ENCODE measurements at places on chromosomes 7 and 10.
A peak's percentile ranks its signal among the peaks of the same experiment; 100 is the strongest.

DNA sequence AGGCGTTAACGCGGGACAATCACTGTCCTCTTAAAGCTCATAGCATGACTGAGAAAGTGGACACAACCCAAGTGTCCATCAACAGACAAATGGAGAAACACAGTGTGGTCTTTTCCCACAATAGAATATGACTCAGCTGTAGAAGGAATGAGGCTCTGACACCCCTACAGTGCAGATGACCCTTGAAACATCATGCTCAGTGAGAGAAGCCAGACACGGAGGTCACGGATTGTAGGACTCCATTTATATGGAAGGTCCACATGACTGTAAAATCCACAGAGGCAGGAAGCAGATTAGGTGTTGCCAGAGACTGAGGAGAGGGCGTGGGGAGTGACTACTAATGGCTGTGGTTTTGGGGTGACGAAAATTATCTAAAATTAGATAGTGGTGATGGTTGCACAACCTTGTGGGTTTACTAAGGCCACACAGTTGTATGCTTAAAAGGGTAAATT is 6.1 kb upstream of the NCAPG2 start:
- no peak for DNase-seq

- DNase-seq: no peak
Measured at GRCh38 chr7:129665013-129665401, 53.5 kb downstream of the NRF1 start.

GRCh38 chr10:113718969-113719822 is 32.3 kb upstream of the PLEKHS1 start:
- DNase-seq: no peak

DNA sequence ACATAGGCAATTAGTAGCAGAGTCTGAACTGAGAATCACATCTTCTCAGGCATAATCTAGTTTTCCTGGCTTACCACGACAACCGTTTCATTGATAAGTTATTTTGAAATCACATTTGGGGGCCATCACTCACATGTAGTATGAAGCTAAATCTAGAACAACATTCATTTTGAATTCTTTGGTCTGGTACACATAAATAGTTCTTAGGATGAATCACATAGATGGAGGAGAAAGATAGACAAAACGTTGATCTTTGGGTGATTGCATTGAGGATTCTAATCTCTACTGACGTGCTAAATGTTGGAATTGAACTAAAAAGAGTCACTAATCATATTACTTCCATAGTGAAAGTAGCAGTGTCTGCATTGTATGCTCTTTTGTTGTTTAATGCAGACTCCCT is 1022.6 kb downstream of the LRMDA start:
- no peak for DNase-seq

DNA sequence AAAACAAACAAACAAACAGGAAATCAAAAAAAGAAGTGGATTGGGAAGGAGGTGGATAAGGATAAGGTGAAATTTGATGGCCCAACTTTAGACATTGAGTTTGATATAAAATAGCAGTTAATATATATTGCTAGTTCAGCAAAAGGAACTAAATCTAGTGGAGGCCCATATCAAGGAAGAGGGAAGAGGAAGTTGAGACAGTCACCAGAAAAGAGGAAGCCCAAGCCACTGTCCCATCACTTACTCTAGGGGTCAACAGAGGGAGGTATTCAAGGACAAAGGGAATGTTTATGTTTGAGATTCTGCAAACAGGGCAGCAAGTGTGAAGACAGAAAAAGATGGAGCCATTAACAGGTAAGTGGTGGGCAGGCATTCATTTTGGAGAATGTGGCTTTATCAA is 3.7 kb downstream of the LAMTOR4 start:
- no peak for DNase-seq

DNA sequence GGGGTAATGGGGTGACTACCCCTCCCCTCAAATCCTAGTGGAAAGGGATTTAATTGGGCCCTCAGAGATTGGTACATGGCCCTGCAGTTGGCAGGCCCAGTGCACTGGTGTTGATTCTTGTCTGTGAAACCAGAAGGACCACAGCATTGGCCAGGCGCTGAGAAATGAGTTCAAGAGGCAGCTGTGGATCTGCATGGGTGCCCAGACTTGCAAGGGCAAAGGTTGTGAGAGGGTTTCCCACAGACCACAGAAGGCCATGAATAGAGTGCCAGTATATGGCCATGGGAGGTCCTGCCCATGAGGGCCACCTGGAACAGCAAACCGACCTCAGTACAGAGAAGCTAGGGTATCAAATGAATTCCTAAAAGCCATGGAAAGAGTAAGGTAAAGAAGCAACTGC is 32.9 kb downstream of the TMEM168 start:
- DNase-seq: no peak

DNA sequence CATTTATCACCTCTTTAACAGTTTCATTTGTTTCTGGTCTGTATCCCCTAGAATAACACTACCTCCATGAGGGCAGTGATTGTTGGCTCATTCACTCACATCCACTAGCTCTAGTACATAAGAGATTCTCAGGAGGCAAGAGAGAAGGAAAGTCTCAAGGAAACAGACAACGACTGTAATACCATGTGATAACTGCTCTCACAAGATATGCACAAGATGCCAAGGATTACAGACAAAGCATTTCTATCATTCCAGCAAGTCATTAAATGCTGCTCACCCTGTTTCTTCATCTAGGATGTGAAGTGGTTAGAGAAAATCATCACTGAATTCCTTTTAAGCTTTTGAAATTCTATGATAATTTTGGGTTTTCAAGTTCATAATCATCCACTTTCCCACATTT is 115.3 kb downstream of the HIBADH start:
- DNase-seq: no peak

- DNase-seq: no peak
Measured at GRCh38 chr7:51040787-51041186, 258.1 kb upstream of the GRB10 start.

- DNase-seq: no peak
Measured at GRCh38 chr10:29386342-29386999, 97.6 kb downstream of the LYZL1 start.

GRCh38 chr7:65233409-65234034 is 140.1 kb upstream of the ZNF92 start:
- DNase-seq: no peak

DNA sequence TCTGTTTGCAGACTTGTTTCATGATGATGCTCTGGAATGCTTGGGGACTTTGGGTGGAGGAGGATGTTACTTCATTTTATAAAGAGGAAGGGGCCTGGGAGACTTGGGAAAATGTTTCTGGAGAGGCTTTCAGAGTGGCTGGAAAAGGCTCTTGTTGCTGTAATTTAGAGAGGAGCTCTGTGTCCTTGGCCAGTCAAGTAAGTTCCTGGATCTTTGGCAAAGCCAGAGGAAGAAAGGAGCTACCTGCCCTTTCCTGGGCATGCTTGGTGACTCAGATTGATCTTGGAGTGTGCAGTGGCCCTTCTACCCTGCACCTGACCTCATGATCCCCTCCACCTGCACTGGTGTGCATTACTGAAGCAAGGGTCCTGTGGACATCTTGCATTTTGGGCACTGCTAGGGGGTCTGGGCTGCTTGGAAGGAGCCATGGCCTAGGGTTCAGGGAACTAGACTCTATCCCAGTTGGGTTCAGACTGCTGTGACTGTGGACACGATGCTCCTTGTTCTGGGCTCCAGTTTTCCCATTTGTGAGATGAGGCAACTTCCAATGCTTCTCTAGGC is 56.1 kb downstream of the ADCYAP1R1 start:
- DNase-seq: no peak

- no peak for DNase-seq
Measured at GRCh38 chr10:127907411-127908105, 655 bp downstream of the PTPRE start.

DNA sequence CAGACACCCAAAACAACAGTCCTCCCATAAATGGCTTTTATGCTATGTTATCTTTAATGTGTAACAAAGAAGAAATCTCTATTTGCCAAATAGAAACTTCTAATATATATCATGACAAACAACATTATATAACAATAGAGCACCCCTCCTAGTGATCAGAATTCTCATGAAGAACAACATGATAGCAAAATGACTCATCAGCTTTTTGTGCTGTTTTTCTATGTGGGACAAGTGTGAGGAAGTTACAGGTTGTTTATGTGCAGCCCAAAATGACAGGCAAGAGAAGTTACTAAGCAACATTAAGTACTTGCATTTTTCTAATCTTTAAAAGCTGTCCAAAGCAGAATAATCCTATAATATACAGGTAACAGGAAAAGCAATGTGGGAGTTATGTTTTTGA is 7.7 kb downstream of the DGKB start:
- no peak for DNase-seq

DNA sequence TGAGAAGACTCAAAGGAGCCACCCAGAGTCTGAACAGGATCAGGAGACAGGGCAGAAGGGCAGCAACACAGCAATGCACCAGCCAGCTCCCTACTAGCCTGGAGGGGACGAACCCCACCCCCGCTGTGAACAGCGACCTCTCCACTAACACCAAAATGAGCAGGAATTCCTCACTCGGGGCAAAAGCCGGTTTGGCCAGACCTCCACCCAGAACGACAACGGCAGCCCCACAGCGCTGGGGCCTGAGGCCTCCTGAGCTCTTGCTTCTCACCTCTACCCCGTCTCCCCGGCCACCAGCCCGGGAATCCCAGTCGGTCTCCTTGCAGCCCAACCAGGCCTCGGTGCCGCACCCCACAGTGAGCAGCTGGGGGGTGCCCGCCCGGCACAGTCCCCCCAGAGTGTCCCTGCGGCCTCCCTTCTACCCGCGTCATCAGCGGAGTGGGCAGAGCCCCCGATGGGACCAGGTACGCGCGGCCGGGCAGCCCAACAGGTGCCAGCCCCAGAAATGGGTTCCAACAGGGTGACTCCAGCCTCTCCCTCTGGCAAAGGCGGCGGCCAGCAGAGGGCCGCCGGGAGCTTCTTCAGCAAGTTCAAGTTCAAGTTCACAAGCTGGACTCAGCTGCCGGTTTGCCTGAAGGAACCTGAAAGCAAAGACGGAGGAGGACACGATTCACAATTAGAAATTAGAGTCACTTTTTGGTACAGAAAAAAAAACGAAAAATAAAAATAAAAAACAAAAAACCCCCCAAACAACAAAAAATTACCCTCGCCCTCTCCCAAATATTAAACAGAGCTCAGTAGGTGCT is 129.0 kb downstream of the MARCHF5 start:
- no peak for DNase-seq

DNA sequence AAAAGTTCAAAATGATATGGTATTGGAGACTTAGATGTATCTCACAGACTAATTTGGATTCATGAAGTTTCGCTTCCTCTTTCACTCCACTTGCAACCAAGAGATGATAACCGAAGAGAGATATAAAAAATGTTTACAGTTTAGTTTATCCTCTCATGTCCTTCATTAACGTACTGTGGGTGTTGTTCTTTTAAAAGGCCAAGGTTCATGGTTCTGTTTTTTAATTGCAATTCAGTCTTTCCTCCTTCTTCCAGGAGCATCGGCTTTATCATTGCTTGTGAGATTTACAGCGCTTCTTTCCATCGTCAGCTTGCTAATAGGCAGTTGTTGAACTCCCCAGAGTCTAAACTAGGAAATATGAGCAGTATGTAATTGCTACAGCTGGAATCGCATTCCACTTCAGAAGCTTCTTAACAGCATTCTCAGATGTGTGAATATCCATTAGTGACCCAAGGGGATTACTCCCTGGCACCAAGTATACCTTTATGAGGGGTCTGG is 75.9 kb upstream of the HGF start:
- DNase-seq: no peak

DNA sequence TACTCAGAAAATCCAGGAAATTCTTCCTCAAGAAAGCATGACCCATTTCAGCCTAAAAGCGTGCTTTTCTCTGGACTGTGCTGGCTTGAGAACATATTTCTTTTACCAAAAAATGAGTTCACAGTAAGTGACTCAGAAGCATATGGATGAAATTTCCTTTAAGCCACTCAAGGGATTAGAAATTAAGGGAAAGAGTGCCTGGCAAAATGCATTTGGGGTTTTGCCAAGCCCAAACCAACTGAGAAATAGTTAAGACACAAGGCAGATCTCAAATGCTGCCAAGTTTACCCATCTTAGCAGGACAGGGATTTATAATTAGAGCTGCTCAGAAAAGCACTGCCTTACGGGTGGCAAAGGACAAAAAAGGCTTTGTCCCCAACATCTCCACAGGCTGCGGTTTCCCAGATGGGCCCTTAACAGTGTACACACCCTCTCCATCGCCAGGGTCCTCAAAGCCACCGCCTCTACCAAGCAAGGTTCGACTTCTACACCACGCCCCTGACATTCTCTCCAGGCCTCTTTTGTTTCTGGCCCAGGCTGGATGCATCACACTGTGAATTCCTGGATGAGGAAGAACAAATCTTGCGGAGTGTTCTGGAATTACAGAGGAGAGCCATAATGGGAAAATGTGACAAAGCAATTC is 30.1 kb upstream of the CDHR3 start:
- DNase-seq: no peak

GRCh38 chr10:131677671-131678070 is 223.1 kb upstream of the PPP2R2D start:
- DNase-seq: no peak

- DNase-seq: no peak
Measured at GRCh38 chr7:139681812-139682135, 96.0 kb downstream of the HIPK2 start.

GRCh38 chr7:7967886-7968543 is 581 bp upstream of the GLCCI1 start:
- no peak for DNase-seq

DNA sequence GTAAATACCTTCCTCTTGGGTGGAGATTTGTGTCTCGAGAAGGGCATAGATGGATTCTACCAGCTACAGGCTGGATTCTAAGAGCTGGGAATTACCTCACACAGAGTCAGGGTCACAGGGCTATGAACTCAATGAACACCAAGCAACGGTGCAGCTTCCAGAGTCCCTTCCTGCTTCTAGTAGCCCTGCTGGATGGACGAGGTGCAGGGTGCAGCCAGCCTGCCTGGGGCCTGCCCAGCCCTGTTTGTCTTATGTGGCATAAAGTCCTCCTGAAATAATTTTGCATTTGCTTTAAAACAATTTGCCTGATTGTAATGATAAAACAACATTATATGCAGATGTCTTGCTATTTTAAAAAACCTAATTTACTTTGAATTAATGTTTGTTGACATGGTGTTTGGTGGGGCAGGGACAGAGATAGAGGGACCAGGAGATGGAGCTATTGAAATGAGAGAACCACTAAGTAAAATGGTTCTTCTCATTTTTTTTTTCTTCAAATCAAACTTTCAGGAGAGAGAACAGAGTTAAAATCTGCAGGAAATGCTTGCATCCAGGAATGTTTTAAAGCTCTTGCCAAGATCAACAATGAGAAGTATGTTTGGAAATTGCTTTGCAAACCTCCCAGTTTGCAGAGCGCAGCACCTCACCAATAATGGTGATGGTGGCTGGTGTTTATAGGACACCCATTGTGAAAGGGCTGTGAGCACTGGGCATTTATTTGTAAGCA is 305.4 kb upstream of the PODXL start:
- no peak for DNase-seq

GRCh38 chr10:63072951-63073350 is 60.2 kb upstream of the NRBF2 start:
- no peak for DNase-seq

GRCh38 chr7:51160990-51161615 is 155.5 kb downstream of the COBL start:
- DNase-seq: peak; percentile 48

DNA sequence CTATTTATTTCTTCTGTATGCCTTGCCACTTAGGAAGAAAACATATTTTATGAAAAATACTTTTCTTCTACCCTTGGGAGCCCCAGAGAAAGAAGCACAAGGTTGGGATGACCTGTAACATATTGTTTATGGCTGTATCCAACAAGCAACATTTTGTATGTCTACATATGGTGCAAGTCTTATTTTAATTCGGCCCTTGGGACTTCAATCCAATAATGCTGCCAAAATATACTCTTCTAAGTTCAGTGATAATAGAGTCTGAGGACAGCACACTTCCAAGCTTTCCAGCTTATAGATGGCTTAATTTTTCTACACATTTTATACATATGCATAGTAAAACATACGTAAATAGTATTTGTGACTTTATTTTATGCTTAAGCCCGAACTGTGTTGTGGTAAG is 318.5 kb upstream of the SEMA3A start:
- no peak for DNase-seq

All from stimulated activated CD4-positive, alpha-beta T cell treated with anti-CD3 and anti-CD28 coated beads, Interleukin-1b, Interleukin-23, amount 100 ng/mL, for 48 hours (primary cell).